ENCODE measurements at places on chromosomes 5 and 9.

DNA sequence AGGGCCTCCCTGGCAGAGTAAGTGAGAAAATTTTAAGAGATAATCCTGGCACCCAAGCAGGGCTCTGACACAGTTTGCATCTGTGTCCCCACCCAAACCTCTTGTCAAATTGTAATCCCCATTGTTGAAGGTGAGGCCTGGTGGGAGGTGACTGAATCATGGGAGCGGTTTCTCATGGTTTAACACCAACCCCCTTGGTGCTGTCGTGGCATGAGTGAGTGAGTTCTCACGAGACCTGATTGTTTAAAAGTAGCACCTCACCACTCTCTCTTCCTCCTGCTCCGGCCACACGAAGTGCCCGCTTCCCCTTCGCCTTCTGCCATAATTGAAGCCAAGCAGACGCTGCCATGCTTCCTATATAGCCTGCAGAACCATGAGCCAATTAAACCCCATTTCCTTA is 80.1 kb downstream of the FBXW11 start:
- peak overlapping the region; percentile 66 for H3K4me3 ChIP-seq
- H3K27ac ChIP-seq: peak overlapping the region; percentile 96
- peaks cover 37% of the 10 kb centered on the region for H3K4me1 ChIP-seq
- DNase-seq: peak; percentile 55
- peaks cover 42% of the 10 kb centered on the region for H3K36me3 ChIP-seq

DNA sequence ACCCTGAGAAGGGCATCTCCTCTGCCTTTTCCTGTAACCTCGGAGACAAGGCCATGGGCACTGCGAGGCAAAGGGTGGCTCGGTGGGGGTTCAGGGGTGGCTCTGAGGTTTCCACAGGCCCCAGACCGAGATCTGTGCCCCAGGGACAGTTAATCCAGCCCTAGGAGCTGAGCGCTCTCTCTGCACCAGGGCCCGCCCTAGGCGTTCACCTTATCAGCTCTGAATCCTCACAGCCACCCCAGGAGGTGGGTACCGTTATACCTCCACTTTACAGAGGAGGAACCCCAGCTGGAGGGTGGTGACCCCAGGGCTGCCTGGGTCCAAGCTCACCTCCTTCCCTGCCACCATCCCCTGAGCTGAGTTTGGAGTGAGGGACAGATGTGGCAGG is 2.3 kb upstream of the ENG start:
- peaks cover 41% of the 10 kb centered on the region for H3K4me1 ChIP-seq
- no peak for DNase-seq
- H3K27ac ChIP-seq: no peak overlapping the region
- H3K36me3 ChIP-seq: no peaks in the 10 kb centered on the region
- H3K4me3 ChIP-seq: no peak overlapping the region

- no peaks in the 10 kb centered on the region for H3K4me1 ChIP-seq
- H3K27me3 ChIP-seq: no peaks in the 10 kb centered on the region
- no peak for DNase-seq
- no peak overlapping the region for H3K27ac ChIP-seq
Observed at GRCh38 chr5:17620627-17621026, 10.4 kb downstream of the TAF11L12 start.

DNA sequence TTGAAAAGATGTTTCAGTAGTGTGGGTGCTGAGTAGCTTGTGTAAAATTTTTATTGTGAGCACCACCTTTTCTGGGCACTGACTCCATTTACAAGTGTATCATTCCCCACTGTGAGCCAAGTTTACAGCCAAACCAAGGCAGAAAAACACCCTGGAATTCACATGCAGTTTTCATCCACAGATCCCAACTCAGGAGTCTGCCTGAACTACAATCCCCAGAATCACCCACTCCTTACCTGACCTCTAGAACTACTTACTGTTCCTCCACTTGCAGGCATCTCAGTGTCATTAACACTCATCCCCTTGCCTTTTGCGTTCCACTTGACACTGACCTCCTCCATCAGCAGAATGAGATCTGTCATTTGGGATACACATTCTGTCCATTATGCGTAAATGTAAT is 2042.6 kb upstream of the CDH6 start:
- H3K27me3 ChIP-seq: no peaks in the 10 kb centered on the region
- H3K4me1 ChIP-seq: no peaks in the 10 kb centered on the region
- H3K36me3 ChIP-seq: no peaks in the 10 kb centered on the region
- DNase-seq: no peak
- H3K4me3 ChIP-seq: no peak overlapping the region
- no peak overlapping the region for H3K27ac ChIP-seq

DNA sequence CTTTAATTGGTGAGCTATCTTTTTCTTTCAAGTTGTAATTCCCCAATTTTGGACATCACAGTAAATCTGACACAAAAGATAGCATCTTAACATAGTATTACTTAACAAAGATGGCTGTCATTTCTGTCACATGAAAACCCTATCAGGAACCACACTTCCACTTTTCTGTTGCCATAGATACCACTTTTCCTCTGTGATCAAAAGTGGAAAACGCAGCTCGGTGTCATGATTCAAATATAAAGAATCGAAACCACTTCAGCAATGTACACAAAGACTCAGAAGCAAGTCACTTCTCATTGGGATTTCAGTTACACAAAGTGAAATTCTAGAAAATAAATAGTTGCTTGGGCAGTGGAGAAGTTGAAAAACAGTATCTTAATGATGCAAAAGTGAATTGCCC is 524.9 kb upstream of the ITGA1 start:
- H3K4me3 ChIP-seq: no peak overlapping the region
- DNase-seq: no peak
- H3K27ac ChIP-seq: no peak overlapping the region
- H3K36me3 ChIP-seq: no peaks in the 10 kb centered on the region
- no peaks in the 10 kb centered on the region for H3K4me1 ChIP-seq

GRCh38 chr5:54774281-54775170 is 210.9 kb downstream of the ESM1 start:
- H3K4me1 ChIP-seq: peaks cover 51% of the 10 kb centered on the region
- no peak overlapping the region for H3K4me3 ChIP-seq

DNA sequence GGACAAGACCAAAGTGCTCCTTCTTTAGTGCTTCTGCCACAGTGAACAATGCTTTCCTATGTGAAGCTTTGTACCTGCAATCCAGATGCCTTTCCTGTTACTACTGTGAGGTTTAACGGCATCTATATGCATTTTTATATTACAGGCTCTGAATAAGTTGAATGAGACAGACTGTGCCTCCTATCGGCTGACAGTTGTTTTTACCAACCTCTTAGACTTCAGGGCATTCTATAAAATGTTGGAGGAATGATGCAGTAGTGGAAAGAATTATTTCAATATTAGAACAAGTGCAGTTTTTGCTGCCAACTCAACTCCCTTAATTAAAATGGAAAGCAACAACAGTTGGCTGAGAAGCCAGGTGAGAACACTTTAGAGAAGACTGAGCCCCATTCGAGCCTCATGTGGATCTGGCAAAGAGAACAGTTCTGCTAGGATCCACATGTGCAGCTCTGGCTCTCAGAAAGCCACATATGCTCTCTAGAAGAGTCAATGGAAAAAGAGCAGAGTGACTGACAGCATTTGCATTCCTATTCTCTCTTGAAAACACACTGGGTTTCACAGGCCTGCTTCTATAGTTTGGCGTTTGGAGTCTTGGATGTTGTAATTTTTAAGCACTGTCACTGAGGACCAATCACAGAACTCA is 147.5 kb downstream of the LURAP1L start:
- H3K27ac ChIP-seq: no peak overlapping the region
- no peaks in the 10 kb centered on the region for H3K27me3 ChIP-seq
- no peak for DNase-seq
- H3K4me3 ChIP-seq: no peak overlapping the region
